ENCODE measurements at places on chromosomes 7 and 10.

GRCh38 chr7:107326061-107326460 is 143.8 kb upstream of the GPR22 start:
- H3K36me3 ChIP-seq = no peaks in the 10 kb centered on the region
- H3K27me3 ChIP-seq = no peaks in the 10 kb centered on the region
- DNase-seq = no peak
- no peaks in the 10 kb centered on the region for H3K4me1 ChIP-seq

- H3K36me3 ChIP-seq = no peaks in the 10 kb centered on the region
- no peaks in the 10 kb centered on the region for H3K4me1 ChIP-seq
- no peak overlapping the region for H3K27ac ChIP-seq
Measured at GRCh38 chr10:46228563-46229071, 58.2 kb upstream of the ANTXRL start.

GRCh38 chr7:101968720-101969466 is 151.5 kb downstream of the CUX1 start:
- H3K27me3 ChIP-seq = no peaks in the 10 kb centered on the region
- no peak for DNase-seq
- no peaks in the 10 kb centered on the region for H3K36me3 ChIP-seq

DNA sequence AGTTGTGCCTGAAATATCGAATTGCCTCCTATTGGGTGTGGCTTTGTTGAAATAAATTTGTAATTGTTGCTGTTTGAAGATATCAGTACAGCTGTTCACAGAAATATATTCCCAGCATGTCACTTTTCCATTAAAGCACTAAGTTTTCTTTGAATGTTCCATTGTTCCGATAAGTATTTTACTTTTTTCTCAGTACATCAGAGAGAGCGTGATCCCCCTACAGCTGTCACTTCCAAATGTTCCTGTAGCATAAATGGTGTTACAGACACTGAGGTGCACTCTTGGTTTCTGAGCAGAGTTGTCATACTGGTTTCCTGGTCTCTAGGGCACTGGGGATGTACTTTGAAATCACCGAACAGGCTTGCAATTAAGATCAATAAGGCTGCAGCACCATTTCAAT is 189.2 kb downstream of the CCSER2 start:
- no peak overlapping the region for H3K4me3 ChIP-seq
- no peaks in the 10 kb centered on the region for H3K4me1 ChIP-seq
- DNase-seq = no peak

GRCh38 chr10:50452603-50453002 is 171.2 kb downstream of the SGMS1 start:
- no peaks in the 10 kb centered on the region for H3K36me3 ChIP-seq
- DNase-seq = no peak
- no peak overlapping the region for H3K4me3 ChIP-seq
- H3K27ac ChIP-seq = no peak overlapping the region
